Pancreas (tissue), 10 donors: ENCODE measurements at places on chromosomes 6 and 20. TPM values are rescaled to one million over a fixed set of nuclear protein-coding genes. Genes with fewer than 3 reads are reported as not detected.

DNA sequence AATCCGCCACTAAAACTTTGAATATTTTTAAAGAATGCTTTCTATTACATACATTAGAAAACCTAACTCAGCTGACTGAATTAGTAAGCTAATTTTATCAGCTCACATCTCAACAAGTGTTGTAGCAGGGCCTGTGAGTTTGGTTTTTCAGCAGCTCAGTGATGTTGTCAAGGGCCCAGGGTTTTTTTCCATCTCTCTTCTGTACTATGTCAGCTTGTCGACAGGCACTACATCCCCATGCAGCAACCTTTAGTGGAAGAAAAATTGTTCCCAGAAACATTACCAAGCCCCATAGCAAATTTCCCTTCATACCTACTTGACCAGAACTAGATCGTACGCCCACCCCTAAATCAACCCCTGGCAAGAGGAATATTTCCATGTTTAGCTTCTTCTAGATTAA lies 170.3 kb upstream of the TNFAIP3 start:
- DNase-seq: no peak

DNA sequence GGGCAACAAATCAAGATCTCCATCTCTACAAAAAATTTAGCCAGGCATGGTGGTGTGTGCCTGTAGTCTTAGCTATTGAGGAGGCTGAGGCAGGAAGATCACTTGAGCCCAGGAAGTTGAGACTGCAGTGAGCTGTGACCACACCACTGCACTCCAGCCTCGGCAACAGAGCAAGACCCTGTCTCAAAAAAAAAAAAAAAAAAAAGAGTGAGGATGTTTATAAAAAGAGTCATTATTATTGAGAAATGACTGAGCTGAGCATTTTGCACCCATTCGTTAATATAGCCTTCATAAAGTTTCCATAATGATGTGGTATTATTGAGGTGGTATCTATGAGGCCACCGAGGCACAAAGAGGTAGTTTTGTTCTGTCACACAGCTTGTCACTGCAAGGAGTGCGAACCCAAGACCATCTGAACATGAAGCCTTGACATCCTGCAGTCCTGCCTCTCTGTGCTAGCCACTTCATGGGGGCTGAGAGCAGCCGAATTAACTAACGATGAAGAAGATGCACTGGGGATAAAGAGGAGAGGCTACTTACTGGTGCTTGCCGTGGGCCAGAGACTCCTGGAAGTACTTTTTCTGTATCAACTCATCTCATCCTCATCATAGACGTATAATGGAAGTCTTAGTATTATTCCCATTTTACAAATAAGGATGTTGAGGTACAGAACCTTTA lies 175.5 kb downstream of the BCAS1 start:
- no peak for DNase-seq

GRCh38 chr6:52375780-52376556 lies 14.0 kb downstream of the PAQR8 start:
- DNase-seq: no peak

GRCh38 chr6:17817763-17818162 lies 111.0 kb upstream of the NUP153 start:
- no peak for DNase-seq

DNA sequence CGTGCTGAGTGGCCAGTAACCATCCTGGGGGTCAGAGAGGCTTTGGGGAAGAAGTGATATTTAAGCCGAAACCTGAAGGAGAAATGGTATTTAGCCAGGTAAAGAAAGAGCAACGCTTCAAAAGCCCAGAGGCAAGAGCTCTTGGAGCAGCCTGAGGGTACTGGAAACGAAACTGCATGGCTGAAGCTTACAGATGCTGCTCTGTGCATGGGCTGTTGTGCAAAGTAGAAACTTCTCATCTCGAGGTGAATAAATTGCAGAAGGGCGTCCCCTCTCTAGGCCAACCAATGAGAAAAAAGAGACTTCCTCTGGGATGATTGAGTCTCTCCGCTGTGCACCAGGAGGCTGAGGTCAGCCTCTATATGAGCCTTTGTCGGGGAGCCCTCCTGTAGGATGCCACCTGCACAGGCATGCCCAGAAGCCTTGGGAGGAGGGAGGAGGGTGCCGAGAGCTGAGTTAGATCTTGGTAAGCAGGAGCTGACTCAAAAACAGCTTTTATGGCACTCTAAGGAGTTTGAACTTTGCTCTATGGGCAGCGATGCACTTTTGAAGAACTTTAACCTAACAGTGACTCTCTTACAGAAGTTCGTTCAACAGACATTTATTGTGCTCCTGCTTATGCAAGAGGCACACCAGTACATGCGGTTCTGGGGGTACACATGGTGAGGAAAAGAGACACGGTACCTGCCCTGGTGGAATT lies 61.6 kb upstream of the EDN1 start:
- no peak for DNase-seq

DNA sequence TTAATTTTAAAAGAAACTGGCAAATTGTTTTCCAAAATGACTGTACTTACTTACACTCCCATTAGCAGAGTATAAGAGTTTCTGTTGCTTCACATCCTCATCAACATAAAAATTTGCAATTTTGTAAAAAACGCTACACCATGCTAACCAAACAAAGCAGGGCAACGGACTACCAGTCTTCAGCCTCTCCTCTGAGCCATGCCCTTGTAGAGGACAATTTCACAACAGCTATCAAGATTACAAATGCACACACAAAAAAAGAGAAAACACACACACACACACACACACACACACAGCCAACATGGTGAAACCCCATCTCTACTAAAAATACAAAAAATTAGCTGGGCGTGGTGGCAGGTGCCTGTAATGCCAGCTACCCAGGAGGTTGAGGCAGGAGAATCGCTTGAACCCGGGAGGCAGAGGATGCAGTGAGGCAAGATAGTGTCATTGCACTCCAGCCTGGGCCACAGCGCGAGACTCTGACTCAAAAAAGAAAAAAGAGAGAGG lies 4.1 kb upstream of the ADISSP start:
- no peak for DNase-seq

GRCh38 chr6:49813248-49813647 lies 26.2 kb upstream of the PGK2 start:
- DNase-seq: no peak

DNA sequence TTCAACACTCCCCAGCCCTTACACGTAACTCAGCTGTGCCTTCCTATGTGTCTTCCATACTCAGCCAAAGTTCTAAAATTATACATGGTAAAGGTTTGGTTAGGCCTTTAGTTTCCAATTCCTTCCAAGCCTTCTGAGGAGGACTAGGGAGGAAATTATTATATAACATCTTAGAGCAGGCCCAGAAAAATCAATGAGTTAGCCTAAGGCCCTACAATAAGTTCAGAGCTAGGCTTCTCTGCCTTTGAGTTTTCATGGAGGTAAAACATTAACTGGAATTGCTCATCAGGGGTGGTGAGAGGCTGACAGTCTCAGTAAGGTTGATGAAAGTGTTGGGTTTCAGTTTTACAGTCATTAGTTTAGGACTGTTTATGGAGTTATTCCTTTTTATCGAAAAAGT lies 286.0 kb downstream of the ADGB start:
- DNase-seq: no peak

DNA sequence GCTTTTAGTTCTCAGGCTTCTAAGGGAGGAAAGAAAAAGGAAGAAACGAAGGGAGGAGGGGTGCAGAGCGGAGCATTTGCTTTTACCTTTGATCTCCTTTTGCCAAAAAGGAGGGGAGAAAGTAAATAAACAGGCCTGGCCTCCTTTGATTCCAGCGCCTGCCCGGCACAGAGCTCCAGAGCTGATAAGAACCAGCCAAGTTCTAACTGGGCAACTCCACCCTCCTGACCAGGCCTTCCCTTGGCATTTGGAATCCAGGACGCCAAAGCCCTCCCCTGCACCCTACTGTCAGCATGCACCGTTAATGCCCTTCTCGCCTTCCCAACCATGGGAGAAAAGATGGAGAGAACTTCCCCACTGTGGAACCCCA lies 120.8 kb upstream of the PTPN1 start:
- DNase-seq: peak; percentile 80

SAPCD1 gene
- total RNA-seq: 0.64 TPM

CBLN4 gene
- 0.16 TPM for total RNA-seq

EYS gene
- total RNA-seq: 0.14 TPM

RIPOR2 gene
- total RNA-seq: 1.1 TPM
